ENCODE measurements at places on chromosomes 6 and 20.

GRCh38 chr20:46130534-46130933 lies 12.4 kb downstream of the CD40 start:
- DNase-seq, result no peak

DNA sequence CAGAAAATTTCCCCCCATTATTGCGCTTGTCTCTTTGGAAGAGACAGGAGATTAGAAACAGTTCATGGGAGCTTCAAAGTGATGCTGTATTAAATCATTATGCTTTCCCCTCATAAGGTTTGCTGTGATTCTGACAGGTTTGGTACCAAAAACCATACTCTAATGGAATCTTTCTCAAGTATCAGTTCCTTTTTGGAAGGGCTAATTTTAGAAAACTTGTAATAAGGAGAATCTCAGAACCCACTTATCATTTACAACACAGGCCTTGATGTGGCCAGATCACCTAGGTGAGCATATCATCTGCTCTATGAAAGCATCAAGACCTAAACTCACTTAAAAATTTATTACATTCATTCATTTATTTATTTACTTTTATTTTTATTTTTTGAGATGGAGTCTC lies 51.2 kb downstream of the TP53INP2 start:
- no peak for DNase-seq

GRCh38 chr6:135196739-135197510 lies 15.8 kb downstream of the MYB start:
- DNase-seq, result no peak

DNA sequence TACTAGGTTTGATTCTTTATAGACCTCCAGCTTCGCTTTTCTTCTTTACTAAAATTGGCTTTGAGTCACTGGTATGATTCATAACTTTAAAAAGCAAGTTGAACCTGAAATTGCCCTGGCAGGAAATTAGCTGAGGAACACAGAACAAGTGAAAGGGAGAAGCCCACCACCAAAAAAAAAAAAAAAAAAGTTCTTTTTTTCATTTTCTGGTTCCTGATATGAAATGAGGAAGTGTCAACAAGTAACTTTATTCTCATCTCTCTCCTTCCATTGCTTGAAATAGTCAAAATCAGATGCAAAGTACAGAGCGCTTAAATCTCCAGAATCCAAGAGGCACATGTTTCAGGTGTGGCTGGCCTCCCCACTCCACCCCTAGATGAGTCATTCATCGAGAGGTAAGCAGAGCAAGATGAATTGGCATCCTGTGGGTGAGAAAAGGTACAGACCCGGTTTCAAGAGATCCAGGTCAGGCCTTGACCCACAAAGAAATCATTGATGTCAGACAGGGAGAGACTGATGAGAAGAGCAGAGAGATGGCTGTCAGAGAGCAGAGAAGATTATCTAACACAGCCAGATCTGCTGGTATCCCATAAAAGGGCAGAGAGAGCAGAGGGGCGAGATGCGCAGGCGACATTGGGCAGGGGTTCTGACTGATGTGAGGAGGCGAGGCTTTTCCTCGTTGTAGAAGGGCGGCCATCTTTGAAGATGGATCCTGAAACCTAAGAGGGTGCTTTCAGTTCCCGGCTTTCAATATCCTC lies 54.8 kb upstream of the MBOAT1 start:
- no peak for DNase-seq

DNA sequence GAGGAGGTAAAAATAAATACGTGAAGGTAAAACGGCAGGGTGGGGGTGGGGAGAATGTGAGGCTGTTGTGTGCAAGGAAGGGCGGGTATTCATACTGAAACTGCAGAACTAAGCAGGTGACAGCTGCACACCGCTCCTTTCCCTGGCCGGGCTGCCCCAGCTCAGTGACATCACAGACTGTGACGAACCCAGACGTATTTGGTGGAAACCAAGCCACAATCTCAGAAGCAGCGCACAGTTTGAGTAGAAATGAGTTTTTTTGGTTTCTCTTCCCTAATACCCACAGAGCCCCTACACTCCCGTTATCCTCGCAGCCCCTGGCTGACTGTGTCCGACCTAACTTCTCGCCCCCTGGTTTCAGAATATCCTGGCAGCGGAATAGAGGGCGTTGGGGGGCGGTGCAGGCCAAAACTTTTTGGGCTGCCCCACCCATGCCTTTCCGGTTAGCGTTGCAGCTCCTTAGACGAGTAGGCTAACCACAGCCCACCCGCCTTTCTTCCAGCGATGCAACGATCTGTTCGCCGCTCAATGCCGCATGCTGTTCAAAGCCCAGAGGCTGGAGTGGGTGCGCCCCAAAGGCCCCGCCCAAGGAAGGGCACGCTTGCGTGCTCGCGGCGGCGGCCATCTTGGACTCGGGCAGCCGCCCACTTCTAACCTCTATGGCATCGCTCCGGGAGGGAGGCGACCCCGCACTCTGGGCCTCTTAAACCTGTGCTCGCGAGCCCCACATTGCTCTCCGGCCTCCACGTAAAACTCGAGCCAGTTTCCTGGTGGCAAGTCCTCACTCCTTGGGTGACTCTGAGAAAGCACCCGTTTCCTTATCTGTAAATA lies 9.1 kb downstream of the BAK1 start:
- DNase-seq, result no peak

DNA sequence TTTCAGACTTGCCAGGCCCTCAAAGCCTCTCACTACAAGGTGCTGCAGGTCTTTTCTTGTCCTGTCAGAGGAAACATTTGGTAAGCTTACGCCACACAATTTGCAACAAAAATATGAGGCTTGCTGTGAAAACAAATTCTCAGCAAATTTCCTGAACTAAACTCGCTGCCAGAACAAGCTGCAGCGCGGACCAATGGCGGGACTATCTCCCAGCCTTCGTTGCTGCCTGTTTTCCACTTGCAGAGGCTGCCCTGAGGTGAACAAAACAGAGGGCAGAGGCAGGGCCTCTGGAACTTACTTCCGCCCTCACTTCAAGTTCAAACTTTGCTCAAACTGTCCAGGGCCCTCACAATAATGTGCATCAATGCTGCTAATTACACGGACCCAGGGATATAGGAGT lies 12.4 kb downstream of the UQCC2 start:
- DNase-seq, result no peak

DNA sequence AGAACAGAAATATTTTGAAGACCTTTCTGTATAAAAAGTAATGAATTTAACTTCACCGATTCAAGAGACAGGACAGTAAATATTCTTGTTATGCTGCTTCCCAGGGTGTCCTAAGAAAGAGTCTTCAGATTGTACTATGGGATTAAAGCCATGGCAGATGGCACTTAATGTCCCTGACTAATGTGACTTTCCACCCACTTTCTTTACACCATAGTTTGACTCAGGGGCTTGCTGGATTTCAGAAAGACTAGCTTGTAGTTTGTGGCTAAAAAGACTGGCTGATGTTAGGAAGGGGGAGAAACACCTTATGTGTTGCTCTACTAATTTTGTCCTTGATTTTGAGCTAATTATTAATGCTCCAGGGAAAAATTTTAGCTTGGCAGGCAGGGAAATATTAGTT lies 75.9 kb downstream of the UTRN start:
- DNase-seq, result no peak

DNA sequence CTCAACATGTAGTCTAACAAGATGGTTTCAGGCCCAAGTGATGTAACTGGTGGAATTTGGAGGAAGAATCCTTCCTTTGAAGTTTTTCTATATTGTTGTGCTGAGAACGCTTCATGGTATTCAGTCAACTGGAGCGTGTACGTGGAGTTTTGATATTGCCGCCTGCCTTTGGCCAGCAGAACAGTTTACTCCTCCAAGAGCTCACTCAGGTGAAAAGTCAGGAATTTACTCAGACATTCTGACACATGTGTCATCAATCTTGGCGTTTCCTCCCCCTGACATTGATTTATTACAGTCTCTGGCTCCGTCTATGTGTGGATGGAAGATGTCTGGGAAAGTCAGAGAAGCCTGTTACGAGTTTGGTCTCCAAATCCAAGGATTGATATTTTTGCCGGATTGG lies 19.0 kb upstream of the TGM2 start:
- no peak for DNase-seq

DNA sequence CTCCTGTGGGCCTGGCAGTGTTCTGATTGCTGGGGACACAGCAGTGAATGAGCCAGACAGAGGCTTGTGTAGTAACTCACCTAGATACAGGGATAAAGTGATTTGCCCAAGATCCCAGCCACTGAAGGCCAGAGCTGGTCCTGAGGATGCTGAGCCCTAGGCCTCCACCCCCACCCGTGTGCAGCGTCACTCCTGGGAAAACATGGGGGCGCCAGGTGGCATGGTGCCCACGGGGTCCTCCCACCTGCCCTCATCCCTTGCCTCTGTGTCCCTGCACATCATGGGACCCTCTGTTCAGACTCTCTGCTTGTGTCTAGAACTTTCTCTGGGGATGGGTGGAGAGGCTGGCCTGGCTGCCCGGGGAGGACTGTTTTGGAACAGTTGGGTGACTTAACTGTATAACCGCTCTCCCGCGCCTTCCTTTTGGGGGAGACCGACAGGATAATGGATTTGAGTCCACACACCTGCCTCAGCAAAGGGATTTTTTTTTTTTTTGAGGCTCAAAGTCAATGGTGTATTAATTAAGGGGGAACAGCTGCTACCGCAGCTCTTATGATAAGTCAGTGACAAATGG lies 19.6 kb downstream of the LEMD2 start:
- DNase-seq, result no peak

GRCh38 chr20:33551778-33552177 lies 61.9 kb downstream of the CBFA2T2 start:
- no peak for DNase-seq

DNA sequence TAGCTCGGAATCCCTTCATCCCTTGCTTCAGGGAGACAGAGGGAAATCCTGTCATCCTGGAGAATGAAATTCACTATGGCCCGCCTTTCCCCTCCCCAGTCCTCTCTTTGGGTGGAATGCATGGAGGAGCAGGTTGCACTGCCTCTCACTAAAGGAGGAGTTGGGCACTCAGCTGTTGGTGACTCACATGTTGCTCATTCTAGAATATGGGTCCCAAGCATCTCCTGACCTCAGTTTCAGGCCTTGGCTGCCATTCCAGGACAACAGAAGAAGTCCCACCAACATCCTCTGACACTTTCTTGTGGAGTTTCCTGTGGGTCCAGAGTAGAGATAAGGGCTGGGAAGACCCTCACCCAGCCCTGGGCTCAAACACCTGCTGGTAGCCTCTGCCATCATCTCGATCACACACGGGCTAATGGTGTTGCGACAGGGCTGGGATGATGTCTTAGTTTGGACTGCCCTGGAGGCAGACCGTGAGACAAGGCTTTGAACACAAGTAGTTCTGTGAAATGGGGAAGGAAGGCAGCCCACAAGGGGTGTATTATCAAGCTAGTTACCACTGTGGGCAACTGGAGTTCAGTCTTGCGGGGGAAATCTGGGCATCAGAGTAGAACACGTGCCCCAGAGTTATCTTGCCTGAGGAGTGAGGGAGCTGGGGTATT lies 52.4 kb upstream of the RNF24 start:
- DNase-seq, result no peak

DNA sequence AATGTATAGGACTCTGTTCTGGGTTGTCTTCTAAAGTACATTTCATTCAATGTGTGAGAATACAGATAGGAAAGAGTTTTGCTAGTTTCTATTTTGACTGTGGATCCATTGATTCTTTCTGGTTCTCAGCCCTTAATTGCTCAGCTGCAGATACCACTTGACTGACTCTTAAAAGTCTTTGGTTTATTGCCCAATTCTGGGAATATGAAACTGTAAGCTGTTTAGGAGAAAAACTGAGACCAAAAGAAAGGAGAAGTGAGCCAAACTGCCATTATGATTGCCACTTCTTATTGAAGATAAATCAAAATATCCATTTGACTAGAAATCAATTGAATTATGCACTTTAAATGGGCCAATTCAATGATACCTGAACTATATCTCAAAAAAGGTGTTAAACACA lies 211.4 kb downstream of the ESR1 start:
- no peak for DNase-seq

DNA sequence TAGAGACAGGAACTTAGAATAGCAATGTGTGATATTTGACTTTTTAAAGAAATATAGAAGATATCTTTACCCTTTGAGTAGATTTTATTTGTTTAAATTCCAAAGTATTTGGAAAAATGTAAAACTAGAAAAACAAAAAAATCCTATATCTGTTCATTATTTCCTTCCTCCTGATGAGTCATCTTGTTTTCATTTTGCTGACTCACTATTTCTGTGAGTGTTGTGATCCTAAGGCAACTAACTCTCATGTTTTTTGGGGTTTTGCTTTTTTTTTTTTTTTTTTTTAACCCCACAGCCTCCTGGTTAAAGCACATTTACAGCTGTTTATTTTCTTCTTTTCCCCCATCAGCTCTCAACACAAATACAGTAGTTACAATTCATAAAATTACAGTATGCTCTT lies 37.8 kb upstream of the THEMIS start:
- no peak for DNase-seq

- no peak for DNase-seq
These were observed 52.6 kb upstream of the MC3R start for GRCh38 chr20:56195946-56196345.
